Mesangial cell (primary cell): ENCODE measurements at places on chromosomes 6 and 20. TPM values are rescaled to one million over a fixed set of nuclear protein-coding genes. Genes with fewer than 3 reads are reported as not detected.

The EDN1 gene
- total RNA-seq, result 10.8 and 30.0 TPM in 2 replicates

The CD109 gene
- 14.7 and 20.8 TPM in 2 replicates for total RNA-seq

The USP49 gene
- 0.81 and 1.9 TPM in 2 replicates for total RNA-seq

The APOM gene
- 2.8 and 5.2 TPM in 2 replicates for total RNA-seq

The MEI4 gene
- not detected in 2 replicates for total RNA-seq

The EDN3 gene
- total RNA-seq, result not detected in 2 replicates
